ENCODE measurements at places on chromosomes 3 and 15. TPM values are rescaled to one million over a fixed set of nuclear protein-coding genes. Genes with fewer than 3 reads are reported as not detected.

- DNase-seq: no peak
Measured at GRCh38 chr3:156643729-156644389, 30.5 kb upstream of the TIPARP start.

TNNC1 gene
- polyA plus RNA-seq: 6.5 TPM

DNA sequence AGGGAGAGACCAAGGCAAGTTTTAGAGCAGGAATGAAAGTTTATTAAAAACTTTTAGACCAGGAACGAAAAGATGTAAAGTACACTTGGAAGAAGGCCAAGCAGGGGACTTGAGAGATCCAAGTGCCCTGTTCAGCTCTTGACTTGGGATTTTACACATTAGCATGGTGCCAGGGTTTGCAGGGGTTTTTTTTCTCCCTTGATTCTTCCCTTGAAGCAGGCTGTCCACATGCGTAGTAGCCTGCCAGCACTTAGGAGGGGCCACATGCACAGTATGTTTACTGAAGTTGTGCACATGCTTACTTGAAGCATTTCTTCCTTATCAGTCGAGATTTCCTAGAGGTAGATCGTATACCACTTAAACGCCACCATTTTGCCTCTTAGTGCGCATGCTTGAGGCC lies 277.5 kb upstream of the AGTR1 start:
- DNase-seq: no peak

DLL4 gene
- polyA plus RNA-seq: 8.9 TPM

TTC21A gene
- polyA plus RNA-seq: 9.3 TPM

NEK10 gene
- polyA plus RNA-seq: 1.6 TPM

DNA sequence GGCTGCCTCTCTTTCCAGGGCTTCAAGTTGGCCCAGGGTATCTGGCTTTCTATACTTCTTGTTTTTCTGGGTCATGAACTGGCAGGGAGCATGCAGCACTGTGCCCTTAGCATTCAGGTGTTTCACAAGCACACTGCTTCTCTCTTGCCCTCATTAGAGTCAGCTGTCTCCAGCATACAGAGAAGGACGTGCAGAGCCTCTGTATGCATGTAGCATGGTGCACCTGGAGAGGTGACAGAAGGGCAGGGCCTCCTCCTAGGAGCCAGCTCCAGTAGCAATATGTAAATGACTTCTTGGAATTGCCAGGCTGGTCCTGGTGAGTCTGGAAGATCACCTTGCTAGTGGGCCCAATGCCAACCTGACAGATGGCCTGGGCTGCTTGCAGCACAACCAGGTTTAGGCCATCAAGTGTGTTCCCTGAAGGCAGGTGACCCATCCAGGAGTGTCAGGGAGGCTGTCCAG lies 44.8 kb upstream of the ATP2C1 start:
- DNase-seq: no peak

GRCh38 chr3:134839422-134839821 lies 44.4 kb downstream of the EPHB1 start:
- no peak for DNase-seq

OIP5 gene
- polyA plus RNA-seq: 10.5 TPM

GRCh38 chr3:65723985-65724384 lies 314.7 kb downstream of the MAGI1 start:
- no peak for DNase-seq

- DNase-seq: no peak
Measured at GRCh38 chr3:134810052-134810435, 15.0 kb downstream of the EPHB1 start.

DNA sequence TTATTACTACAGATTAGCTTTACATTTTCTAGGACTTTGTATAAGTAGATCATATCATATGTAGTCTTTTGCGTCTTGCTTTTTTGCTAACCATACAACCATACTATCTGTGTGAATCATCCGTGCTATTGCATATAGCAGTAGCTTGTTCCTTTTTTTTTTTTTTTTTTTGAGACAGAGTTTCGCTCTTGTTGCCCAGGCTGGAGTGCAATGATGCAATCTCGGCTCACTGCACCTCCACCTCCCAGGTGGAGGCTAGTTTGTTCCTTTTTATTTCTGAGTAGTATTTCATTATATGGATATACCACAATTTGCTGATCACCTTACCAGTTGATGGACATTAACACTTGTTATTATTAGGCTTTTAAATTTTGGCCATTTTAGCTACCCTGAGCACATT lies 54.5 kb upstream of the TBL1XR1 start:
- DNase-seq: no peak

UCN2 gene
- polyA plus RNA-seq: 0.41 TPM

MYEF2 gene
- polyA plus RNA-seq: 127 TPM

Data from renal cortex interstitium (tissue), 15 donors.